ENCODE measurements at places on chromosomes 7 and 10.

DNA sequence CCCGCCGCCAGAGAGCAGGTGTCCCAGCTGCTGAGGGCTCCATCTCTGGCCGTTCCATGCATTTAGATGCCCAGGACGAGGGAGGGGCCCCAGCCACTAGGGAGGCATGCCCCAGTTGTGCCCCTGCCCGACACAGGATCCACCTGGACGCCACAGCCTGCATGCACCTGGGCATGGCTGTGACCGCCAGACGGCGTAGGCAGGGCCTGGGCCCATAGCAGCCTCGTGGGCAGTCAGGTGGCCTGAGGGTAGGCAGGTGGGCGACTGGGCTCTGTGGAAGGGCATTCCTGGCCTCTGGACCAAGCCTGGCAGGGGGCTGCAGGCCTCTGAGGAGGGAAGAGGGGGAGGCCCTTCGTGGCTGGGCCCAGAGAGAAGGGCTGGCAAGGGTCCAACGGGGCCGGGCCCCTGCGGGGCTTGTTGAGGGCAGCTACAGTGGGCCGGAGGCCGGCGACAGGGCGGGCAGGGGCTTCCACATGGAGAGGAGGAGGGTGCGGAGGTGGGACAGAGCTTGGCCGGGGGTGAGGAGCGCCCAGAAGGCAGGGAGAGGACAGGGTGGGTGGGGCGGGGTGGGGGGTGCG lies 76.0 kb upstream of the NKX6-2 start:
- DNase-seq = no peak

DNA sequence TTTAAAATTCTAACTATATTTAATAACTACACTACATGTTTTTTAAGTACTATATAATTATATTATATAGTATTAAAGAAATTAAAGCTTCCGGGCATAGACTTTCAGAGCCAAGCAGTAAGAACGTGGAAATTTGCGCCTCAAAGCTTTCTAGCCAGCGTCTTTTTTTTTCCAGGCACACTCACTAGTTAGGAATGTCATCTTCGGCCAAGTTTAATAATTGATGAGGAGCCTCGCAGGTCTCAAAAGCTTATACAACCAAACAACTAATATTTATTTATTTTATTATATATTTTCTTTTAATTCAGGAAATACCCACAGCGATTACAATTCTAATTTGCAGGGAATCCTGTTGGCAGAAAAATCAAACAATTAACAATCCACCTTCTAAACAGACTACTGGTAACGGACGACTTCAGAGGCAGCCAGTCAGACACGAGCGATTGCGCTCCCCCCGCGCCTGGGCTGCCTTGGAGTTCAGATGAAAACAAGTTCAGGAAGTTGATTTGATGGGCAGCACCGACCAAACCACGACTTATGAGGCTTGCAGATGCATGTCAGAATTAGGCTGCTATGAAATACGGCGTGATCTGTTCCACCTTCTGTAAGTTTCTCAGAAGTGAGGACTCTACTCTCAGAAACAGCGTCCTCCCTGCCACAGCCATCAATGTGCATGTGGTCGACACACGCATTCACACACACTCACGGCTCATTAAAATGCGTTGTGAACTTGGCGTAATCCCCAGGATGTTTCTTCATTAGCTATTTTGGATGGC lies 431.8 kb upstream of the MGMT start:
- no peak for DNase-seq

DNA sequence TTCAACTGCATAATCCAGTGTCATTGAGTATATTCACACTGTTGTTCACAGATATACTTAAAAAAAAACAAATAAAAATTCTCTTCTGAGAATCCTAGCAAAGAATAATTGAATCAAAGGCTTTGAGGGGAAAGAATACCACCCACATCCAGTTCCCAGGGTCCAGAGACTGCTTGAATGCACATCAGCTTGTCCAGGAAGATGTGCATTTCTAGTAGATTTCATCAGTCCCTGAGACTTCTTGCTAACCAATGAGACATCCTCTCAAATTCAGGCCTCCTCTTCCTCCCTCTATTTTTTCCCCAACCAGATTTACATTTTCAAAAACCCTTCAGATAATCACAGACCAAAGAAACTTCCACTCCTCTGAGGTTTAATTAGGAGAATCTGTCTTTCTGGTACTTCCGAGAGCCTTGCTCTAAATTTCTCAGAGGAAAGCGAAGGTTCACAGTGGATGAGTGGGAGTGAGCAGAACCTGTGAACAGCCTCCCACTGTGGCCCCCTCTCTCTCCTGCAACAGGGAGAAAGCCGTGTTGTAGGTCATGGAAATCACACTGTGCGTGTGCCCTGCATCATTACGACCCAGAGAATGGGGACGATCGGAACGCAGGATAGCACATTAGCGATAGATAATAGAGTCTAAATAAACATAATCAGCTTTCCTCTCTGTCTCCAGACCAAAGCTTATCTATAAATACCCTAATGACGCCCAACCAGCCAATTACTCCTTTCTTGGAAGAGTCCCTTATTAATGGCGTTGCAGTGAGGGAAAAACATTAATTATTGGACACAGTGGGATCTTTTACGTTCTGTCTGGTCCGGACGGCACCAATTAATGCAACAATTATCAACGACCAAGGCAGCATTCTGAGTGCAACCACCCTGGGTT lies 212.5 kb downstream of the EMX2 start:
- DNase-seq = no peak

GRCh38 chr7:20030915-20031362 lies 186.2 kb downstream of the MACC1 start:
- DNase-seq = no peak

GRCh38 chr7:26329520-26330255 lies 38.0 kb downstream of the SNX10 start:
- no peak for DNase-seq

DNA sequence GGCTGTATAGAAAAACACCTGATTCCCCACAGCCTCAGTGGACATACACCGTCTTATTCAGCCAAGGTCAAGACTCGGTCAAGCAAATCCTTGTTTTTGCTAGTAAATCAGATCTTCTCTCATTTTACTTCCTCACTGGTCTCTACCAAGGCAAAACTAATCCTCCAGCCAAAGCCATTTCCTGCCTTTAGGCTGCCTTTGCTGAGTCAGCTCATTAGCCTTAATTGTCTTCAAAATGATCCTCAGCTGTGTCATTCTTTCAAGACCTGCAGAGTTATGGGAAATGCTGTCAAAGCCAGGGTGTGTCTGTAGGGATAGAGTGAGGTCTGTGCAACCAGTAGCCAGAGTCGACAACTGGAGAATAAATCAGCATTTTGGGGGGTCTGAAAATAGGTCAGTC lies 107.2 kb upstream of the FAM180A start:
- DNase-seq = no peak

GRCh38 chr7:22474645-22475044 lies 25.3 kb downstream of the STEAP1B start:
- no peak for DNase-seq

DNA sequence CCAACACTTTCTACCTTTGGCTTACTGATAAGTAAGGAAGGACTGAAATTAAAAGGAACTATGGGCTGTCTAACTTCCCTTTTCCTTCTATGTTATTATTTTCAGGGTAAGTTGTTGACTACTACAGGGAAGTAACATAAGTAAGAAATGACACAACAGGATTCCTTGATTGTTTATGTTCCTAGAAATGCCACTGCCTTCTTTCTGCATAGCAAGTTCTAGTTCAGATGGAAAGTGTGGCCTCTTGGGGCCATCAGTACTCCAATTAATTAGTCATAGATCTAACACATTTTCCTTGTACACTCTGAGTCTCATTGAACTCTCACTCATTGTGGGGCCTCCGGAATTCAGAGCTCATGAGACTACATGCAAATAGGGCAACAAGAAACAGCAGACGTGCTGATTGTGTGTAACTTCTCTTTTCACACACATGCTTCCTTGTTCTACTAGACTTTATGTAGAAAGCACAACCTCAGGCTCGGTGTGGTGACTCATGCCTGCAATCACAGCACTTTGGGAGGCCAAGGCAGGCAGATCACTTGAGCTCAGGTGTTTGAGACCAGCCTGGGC lies 35.3 kb upstream of the HIBADH start:
- peak; percentile 5 for DNase-seq

- DNase-seq = no peak
Observed at GRCh38 chr10:133219782-133220181, 10.2 kb upstream of the UTF1 start.

GRCh38 chr10:43214956-43215561 lies 51.8 kb downstream of the RASGEF1A start:
- DNase-seq = no peak

GRCh38 chr7:82818171-82818570 lies 344.5 kb downstream of the PCLO start:
- no peak for DNase-seq

- DNase-seq = no peak
Observed at GRCh38 chr7:140160308-140160707, 16.5 kb downstream of the KDM7A start.

- DNase-seq = no peak
Observed at GRCh38 chr10:10587744-10588393, 429.8 kb upstream of the CELF2 start.

DNA sequence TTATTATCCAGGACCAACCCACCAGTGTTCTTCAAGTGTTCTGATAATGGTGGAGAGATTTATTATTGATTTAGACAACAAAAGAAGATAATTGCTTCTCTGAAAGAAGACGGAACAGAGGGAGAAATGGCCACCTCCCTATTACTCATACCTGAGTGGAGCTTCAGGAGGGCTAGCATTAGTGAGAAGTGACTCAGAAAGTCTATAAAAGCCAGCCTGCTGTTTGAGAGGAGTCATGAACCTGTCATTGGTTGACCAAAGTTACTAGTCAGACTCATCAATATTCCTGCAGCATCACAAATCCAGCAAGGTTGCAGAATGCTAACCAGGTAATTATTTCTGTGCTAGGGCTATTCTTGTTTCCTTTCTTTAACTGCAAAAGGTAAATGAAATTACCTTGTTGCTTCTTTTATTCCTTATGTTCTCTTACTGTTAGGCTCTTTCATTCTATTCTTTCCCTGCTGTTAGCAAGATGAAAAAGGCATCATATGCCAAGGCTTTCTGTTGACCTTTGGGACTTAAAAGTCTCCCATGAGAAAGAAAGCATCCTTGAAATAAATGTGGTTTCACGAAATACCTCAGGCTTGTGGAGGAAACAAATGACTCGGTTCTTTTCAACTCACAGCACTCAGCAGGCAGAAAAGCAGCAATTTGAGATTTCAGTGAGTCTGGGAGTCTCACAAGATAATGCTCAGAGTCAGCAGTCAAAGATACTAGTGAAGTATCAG lies 256.4 kb upstream of the PHYHIPL start:
- no peak for DNase-seq

GRCh38 chr7:70645876-70646351 lies 486.0 kb upstream of the GALNT17 start:
- DNase-seq = no peak

DNA sequence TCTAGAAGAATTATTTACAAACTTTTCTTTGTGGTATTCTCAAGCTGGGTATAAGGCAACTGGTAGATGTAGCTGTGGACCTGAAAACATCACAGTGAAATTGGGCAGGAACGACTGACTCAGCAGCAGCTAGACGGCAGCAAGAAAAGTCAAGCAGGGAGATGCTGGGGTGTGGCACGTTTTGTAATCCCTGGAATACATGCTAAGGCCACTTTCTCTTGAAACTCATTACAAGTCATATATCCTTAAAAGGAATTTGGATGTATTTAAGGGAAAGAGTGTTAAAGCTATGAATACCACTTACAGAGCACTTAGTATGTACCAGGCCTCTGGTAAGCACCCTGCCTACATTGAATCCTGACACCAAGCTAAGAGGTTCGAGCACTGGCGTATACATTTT lies 17.4 kb downstream of the BEND7 start:
- DNase-seq = no peak

DNA sequence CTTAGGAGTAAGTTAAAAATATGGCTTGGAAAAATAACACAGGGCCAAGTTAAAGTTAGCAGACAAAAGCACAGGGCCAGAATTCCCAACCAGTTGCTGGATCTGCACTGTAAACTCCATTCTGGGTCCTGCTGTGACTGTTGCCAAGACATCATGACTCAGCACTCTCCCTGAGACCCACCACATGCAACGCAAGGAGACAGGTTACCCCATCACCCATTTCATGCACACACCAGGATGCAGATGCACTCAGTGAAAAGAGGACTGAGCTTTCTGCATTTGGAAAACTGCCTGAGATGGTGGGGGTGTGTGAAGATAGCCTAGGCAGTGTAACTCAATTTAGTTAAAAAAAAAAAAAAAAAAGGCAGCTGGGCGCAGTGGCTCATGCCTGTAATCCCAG lies 97.6 kb upstream of the ZNF438 start:
- no peak for DNase-seq

- DNase-seq = no peak
Observed at GRCh38 chr7:28055161-28055544, 125.4 kb downstream of the JAZF1 start.

- DNase-seq = no peak
Observed at GRCh38 chr10:7519351-7519750, 108.5 kb upstream of the SFMBT2 start.

DNA sequence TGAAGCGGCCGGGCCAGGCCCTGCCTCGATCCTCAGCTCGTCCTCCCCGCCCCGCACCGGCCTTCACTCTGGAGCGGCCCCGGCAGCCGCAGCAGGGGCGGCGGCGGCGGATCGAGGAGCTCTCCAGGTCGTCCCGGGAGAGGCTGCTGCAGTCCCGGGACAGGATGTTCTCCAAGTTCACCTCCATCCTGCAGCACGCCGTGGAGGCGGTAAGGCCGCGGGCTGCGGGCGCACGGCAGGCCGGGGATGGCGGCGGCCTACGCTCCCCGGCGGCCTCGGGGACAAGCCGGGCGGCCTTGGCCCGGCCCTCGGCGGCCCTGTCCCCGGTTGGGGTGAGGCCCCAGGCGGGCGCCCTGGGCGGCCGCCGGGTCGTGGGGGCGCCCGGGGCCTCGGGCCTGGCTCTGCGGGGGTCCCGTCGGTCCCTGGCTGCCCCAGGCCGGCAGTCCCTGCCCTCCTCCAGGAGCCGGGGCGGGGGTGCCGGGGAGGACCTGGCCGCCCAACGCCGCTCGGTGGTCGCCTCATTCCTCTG lies 399 bp downstream of the FHIP2A start:
- peak; percentile 19 for DNase-seq

DNA sequence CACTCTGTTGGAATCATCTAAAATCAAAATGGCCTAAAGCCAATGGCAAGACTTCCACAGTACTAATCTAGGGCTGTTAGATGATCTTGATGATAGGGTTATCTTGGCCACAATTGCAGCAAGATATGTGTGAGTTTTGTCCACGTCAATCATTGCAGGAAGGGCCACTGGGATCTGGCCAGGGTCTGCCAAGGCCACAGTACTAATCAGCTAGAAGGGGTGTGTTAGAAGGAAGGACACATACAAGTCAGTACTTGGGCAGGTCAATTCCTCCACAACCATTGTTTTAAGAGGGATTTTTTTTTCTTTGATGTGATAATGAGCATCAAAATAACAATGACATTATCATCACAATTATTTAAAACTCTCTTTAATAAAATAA lies 1.6 kb downstream of the LMOD2 start:
- DNase-seq = no peak

- no peak for DNase-seq
Observed at GRCh38 chr7:142384493-142384922, 126.7 kb upstream of the PRSS58 start.

GRCh38 chr7:20438248-20438647 lies 107.5 kb downstream of the ITGB8 start:
- no peak for DNase-seq

- no peak for DNase-seq
Observed at GRCh38 chr7:90896458-90896857, 300.3 kb downstream of the CDK14 start.

GRCh38 chr10:43648095-43648397 lies 635 bp downstream of the ZNF32 start:
- no peak for DNase-seq
